ENCODE measurements at places on chromosomes 3 and 15. TPM values are rescaled to one million over a fixed set of nuclear protein-coding genes. Genes with fewer than 3 reads are reported as not detected.

The TIGIT gene
- total RNA-seq = 15.7 TPM

The GUCA1C gene
- not detected for total RNA-seq

The CIP2A gene
- total RNA-seq = 48.1 TPM

The LMAN1L gene
- 3.4 TPM for total RNA-seq

The TM4SF4 gene
- total RNA-seq = not detected

The MUSTN1 gene
- total RNA-seq = not detected

The ROPN1 gene
- not detected for total RNA-seq

The KCTD6 gene
- 5.3 TPM for total RNA-seq

The C3orf70 gene
- 0.17 TPM for total RNA-seq

The SEMA6D gene
- not detected for total RNA-seq

The LRRC3B gene
- total RNA-seq = not detected

The WDR5B gene
- 4.4 TPM for total RNA-seq

The RETNLB gene
- total RNA-seq = not detected
